ENCODE measurements at places on chromosomes 6 and 20.
A peak's percentile ranks its signal among the peaks of the same experiment; 100 is the strongest.

GRCh38 chr6:91278416-91278815 lies 691.5 kb upstream of the MAP3K7 start:
- DNase-seq: no peak

- DNase-seq: peak; percentile 17
Measured at GRCh38 chr6:42550277-42550676, 13.6 kb upstream of the UBR2 start.

GRCh38 chr6:75422024-75422639 lies 71.5 kb downstream of the FILIP1 start:
- DNase-seq: no peak

DNA sequence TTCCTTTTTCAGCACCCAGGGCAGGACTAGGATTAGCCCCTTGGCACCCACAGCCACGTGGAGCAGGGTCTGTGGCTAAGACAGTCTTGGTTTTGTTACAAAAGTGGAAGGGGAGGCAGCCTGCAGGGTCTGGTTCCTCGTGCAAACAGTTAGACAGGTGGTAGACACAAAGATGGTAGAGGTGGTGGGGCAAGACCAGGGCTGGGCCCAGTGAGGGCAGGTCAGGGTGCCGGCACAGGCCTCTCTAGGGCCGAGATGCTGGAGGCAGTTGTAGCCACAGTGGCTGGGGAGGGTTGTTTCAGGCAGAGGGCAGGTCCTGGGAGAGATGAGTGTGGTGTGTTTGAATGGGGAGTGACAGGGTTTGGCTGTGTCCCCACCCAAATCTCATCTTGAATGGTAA lies 161.6 kb downstream of the SMOC2 start:
- no peak for DNase-seq

DNA sequence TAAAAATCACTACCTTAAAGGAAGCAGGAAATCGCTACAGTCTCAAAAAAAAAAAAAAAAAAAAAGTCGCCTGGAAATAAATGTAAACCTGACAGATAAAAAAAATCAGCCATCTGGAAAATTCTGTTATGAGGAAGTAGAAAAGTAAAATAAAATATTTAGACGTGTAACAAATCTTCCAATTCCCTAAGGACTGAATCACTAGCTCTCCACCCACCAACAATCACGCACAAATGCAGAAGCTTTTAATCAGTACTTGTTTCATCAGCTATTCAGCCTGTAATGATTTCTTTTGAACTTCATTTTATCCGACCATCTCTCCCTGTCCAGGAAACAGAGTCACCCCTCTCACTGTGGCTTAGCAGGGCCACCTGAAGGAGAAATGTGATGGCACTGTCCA lies 59.0 kb downstream of the SLC23A2 start:
- DNase-seq: no peak

- no peak for DNase-seq
Measured at GRCh38 chr6:35730745-35731413, 6.0 kb upstream of the ARMC12 start.

Measured in SW480 (cell line).